ENCODE measurements at places on chromosomes 5 and 9.

DNA sequence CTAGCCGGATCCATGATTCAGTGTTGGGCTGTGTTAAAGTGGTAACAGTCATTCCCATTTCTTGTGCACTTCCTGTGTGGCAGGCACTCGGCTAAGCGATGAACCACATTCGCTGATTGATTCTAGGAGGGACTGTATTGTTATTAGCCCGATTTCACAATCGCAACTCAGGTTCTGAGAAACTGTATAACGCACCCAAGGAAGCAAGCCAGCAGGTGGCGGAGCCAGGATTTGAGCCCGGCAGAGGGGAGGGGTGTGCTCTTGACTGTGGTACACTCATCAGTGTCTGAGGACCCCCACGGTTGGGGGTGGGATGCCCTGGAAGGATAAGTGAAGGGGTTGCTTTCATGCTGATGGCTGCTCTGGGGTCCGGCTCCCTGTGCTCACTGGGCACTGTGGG, 34.7 kb downstream of the LRSAM1 start:
- no peak for DNase-seq

DNA sequence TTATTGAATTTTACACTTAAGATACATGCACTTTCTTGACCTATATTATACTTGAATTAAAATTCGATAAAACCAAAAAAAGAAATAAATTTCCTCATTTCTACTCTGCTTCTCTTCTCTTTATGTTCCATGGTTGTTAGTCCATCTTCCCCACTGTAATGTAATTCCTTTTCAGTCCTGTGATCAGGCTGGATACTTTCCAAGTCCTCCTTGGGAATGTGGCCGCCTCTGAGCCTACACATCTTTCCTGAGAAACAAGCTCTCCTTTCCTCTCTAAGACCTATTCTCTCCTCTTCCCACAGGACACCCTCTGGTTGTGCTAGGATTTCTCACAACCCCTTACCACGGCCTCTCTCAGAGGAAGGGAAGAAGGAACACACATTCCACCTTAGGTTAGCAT, 285.1 kb downstream of the DNAH5 start:
- no peak for DNase-seq

- no peak for DNase-seq
Measured at GRCh38 chr5:163552536-163552935, 47.1 kb downstream of the MAT2B start.

GRCh38 chr5:109408991-109409843, 557 bp downstream of the PJA2 start:
- DNase-seq = peak; percentile 77

DNA sequence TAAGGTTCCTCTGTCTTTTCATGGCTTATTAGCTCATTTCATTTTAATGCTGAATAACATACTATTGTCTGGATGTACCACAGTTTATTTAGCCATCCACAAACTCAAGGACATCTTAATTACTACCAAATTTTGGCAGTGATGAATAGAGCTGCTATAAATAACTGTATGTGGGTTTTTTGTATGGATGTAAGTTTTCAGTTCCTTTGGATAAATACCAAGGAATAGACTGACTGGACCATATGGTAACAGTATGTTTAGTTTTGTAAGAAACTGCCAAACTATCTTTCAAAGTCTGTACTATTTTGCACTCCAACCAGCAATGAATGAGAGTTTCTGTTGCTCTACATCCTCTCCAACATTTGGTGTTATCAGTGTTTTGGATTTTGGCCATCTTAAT, 38.7 kb downstream of the SCAMP1 start:
- DNase-seq = no peak

DNA sequence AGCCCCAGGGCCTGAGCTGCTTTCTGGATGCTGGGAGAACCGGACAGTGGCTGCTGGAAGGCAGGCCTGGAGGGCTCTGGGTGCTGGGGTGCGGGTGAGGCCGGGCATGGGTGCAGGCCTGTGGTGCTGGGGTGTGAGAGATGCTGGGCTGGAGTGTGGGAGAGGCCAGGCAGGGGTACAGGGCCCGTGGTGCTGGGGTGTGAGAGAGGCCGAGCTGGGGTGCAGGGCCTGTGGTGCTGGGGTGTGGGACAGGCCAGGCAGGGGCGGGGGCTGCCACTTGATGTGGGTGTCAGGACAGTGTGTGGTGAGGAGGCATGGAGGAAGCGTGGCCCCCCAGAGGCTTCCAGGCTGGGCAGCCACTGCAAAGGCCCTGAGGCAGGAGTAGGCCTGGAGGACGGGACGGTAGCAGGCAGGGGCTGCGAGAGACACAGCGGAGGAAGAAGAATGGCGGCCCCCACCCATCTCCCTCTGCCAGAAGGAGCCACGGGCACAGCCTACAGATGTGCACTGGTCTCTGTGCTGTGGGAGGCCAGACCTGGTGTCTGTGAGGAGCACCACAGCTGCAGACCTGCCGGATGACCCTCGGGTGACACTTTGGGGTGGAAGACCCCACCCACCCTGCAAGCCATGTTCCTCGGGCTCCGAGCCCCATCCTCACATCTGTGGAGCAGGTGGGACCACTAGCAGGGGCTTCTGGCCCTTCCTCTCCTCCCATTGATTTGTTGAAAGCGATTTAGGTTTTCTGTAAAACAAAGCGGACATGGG, 9.3 kb downstream of the NKD2 start:
- DNase-seq = no peak

- DNase-seq = no peak
Measured at GRCh38 chr9:112846528-112847488, 43.9 kb downstream of the SLC46A2 start.

- no peak for DNase-seq
Measured at GRCh38 chr9:85536076-85536475, 205.7 kb downstream of the AGTPBP1 start.

DNA sequence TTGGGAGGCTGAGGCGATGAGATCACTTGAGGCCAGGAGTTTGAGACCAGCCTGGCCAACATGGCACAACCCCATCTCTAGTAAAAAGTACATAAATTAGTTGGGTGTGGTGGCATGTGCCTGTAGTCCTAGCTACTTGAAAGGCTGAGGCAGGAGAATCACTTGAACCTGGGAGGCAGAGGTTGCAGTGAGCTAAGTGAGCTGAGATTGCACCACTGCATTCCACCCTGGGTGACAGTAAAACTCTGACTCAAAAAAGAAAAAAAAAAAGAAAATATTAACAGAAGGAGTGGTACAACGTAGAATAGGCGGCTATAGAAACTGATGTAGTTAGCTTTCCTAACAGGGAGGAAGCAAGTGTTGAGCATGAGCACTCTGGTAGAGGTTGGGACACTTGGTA, 59.9 kb downstream of the PBX3 start:
- no peak for DNase-seq
